ENCODE measurements at places on chromosomes 11 and 22.

- no peak for DNase-seq
Measured at GRCh38 chr11:2401436-2401984, 960 bp downstream of the TSSC4 start.

- DNase-seq: no peak
Measured at GRCh38 chr11:30635401-30635989, 49.3 kb upstream of the MPPED2 start.

DNA sequence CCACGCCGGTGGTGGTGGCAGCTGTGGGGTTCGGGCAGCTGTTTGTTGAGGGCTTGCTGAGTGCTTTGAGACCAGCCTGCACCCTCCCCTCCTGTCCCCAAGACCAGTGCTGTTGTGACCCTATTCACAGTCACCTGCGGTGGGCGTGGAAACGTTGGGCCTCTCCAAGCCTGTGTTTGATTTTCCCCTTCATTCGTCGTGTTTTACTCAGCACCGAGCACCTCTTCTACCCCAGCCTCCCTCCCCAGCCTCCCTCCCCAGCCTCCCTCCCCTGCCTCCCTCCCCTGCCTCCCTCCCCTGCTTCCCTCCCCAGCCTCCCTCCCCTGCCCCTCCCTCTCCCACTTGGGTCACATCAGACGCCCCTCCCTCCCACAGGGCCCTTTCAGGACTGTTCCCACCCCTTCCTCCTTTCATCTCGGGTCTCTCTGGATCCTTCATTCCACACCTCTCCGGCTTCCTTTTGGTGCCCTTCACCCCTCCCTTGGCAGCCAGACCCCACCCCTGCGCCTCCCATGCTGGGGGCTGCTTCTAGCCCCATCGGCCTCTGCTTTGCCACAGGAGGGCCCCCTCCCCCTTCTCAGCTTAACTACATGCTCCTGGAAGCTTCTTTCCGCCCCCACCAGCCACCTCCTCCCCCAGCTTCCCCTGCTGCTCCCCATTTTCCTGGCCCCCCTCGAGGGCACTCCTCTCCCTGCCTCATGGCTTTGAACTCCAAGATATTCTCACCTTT, 14.8 kb downstream of the FRMD8 start:
- DNase-seq: no peak

- no peak for DNase-seq
Measured at GRCh38 chr11:72146625-72147024, 11.1 kb downstream of the FOLR3 start.

- DNase-seq: no peak
Measured at GRCh38 chr11:64571050-64571409, 20.0 kb upstream of the SLC22A12 start.

DNA sequence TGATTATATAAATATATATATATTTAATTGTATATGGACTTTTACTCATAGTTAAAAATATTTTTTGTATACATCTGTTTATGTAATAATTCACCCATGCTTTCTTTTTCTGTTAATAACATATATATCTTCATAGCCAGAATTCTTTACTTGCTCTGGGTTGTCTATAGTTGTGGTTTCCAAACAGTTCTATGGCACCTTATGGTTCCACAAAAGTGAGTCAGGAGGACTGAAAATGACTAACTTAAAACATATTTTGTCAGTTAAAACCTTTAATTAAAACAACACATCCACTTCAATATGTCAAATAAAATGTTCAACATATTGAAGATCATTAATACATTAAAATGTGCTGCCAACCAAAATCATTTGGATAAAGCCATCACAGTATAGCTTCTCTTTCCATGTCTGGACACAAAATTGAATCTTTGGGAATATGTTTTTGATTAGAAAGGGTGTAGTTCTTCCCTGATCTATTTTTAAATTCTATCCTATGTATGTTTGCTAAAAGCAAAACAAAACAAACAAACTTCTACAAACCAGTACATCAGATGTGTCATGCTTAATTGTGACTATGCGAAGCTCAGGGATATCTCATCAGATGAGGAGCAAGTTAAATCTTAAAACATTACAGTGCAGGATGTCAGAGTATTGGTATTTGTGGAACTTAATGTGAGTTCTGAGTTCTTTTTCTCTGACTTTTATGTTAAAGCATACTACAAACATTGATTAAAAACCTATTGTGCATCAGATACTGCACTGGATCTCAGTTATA, 1488.4 kb upstream of the TENM4 start:
- DNase-seq: no peak

DNA sequence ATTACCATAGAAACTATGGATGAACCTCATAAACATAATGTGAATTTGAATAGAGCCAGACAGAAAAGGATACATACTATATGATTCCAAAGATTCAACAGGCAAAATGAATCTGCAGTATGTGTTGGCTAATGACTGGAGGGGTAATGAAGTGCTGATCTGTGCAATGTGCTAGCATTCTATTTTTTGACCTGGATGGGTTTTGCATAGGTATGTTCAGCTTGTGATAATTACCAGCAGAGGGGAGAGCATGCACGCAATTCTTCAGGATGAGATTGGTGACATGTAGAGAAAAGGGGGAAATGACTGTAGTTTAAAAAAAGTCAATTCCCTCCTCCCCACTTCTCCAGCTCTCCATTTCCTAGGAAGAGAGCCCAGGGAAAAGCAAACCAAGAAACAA, 618 bp upstream of the CCDC81 start:
- no peak for DNase-seq

DNA sequence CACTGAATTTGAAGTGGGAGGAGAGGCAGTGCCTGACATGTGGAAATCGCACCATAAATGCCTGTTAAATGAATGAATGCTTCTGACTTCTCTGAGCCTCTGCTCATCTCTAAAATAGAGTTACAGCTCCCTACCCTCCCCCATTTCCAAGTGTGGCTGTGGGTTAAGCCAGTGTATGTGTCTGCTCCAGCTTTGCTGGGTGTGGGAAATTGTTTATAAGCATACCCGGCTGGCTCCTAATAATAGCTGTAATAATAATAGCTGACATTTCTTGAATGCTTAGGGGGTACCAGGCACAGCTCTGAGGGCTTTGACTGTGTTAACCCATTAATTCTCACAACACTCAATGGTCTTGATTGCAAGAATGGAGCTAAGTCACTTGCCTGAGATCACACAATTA, 7.0 kb upstream of the FCHSD2 start:
- DNase-seq: no peak

DNA sequence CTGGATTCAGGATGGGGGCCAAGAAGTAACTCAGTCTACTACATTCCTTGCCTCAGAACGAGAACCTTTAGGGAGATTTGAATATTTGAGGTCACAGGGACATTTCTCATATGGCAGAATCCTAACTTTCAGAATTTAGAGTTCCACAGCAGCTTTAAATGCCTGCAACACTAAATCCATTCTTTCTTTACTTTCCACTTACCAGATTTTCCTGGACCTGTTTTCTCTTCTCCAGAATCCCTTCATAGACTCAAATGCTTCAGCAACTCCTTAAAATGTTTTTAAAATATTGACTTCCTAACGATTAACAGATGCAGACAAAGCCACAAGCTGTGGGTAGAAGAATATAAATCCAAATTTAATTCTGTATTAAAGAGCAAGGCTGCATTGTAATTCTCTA, 63.1 kb downstream of the PRSS23 start:
- no peak for DNase-seq

DNA sequence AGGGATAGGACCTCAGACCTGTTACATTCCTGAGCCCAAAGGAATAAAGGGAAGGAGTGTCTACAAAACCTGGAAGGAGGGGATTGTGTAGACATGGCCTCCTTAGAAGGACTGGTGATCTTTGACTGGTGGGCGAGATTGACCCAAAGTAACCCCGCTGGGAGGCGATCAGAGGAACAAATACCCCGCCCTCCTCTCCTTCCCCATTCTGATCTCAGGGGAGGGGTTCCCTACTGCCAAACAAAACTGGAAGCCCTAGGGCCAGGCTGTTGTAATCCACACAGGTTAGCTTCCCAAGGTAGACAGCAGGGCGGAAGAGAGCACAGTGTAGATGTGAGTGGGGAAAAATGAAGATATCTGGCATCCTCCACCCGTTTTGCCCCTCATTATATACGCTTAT, 24.7 kb downstream of the NCF4 start:
- DNase-seq: no peak
